ENCODE measurements at places on chromosomes 4 and X.

- peak; percentile 79 for DNase-seq
Measured at GRCh38 chr4:108991551-108992328, 228.9 kb upstream of the ETNPPL start.

GRCh38 chrX:21656587-21657317 lies 1.4 kb downstream of the KLHL34 start:
- no peak for DNase-seq

DNA sequence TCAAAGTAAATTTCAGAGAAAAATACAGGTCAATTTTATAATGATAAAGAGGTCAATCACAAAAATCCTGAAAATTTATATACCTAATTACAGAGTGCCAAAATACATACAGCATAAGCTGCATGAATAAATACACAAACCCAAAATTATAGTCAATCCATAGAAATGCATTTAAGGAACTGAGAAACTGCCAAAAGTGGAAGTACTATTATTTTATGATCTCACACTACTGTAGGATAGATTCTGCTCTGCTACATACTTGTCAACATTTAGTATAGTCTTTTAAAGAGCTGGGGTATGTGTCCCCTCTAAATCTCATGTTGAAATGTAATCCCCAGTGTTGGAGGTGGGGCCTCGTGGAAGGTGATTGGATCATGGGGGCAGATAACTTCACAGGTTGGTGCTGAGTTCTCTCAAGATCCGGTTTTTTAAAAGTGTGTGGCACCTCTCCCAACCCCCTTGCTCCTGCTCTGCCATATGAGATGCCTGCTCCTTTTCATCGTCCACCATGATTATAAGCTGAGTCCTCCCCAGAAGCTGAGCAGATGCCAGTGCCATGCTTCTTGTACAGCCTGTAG lies 31.8 kb downstream of the CHIC2 start:
- no peak for DNase-seq

GRCh38 chr4:164212714-164213113 lies 541.2 kb upstream of the SMIM31 start:
- DNase-seq: no peak

DNA sequence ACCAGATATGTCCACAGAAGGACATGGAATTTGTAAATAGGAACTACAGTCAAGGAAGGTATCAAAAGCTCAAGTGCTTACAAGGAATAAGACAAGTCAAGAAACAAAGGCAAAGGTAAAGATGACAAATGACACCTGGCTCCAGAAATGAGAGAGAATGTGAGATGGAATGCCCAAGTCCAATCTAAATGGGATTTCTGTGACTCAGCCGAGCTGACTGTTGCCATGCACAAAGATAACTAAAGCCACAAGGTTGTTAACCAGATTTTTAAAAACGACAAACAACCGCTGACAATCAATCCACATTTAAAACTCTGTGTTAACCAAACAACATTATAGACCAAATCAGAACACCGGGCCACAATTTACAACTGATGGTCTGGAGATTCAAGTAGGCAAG lies 1.1 kb downstream of the NFXL1 start:
- peak; percentile 16 for DNase-seq

DNA sequence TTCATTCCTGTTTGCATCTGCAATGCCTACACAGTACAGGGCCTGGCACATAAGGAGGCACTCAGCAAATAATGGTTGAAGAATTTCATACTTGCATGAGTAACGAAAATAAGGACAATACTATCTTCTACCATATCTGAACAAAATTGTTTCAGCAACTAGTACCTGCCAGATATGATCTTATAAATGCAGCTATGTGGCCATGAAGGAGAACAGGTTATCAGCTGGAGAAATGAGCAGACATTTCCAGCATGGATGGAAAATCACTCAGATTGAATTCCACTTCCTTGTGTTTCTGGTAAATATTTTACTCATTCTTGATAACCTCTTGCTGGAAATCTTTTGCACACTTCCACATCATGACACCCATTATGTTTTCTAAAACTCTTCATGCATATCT lies 204.0 kb downstream of the ADAMTS3 start:
- DNase-seq: no peak

Measured in myocyte (in vitro differentiated cells).